ENCODE measurements at places on chromosomes 4 and X.

GRCh38 chr4:175431694-175432093 lies 380.4 kb downstream of the GPM6A start:
- DNase-seq, result no peak

DNA sequence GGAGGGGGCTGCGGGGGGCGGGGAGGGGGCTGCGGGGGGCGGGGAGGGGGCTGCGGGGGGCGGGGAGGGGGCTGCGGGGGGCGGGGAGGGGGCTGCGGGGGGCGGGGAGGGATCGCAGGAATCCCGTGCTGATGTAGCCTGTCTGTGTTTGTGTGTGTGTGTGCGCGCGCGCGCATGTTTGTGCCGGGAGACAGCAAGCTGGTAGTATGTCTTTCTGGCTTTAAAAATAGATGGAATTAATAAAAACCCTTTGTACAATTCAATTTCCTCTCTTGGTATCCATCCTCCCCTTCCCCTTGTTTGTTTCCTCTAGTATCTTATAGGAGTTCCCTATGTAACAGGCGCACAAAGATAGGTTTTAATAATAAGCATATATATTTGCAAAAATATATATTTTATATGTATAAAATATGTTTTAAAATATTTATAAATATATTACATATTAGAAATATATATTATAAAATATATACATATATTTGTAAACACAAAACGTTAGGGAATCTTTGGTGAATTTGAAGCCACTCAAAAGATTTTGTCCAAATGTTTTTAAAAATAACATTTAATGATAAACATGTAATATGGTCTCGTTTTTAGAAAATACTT lies 782 bp downstream of the ARHGAP24 start:
- DNase-seq, result no peak

DNA sequence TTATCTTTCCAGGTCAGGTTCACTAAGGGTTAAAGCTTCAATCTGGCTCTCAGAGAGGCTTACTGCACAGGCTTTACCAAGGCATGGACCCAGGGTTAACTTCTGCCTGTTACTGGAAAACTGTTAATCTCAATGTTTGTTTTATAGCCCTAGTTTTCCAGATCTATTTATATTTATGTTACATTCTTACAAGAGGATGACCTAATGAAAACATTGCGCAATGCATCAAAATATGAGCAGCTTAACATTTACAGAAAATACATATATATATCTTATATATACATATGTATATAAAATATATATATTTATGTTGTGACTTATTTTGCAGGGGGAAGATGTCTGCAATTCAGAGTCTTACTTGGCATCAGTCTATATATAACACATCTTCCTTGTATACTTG lies 112.3 kb downstream of the PCDH19 start:
- DNase-seq, result no peak

- DNase-seq, result no peak
Observed at GRCh38 chrX:118865231-118865630, 41.6 kb downstream of the ZCCHC12 start.

Measured in stimulated activated CD8-positive, alpha-beta memory T cell treated with anti-CD3 and anti-CD28 coated beads, Interleukin-2, amount 100 ng/mL, for 48 hours (primary cell).